Dermis microvascular lymphatic vessel endothelial cell (primary cell): ENCODE measurements at places on chromosomes 16 and 17.

DNA sequence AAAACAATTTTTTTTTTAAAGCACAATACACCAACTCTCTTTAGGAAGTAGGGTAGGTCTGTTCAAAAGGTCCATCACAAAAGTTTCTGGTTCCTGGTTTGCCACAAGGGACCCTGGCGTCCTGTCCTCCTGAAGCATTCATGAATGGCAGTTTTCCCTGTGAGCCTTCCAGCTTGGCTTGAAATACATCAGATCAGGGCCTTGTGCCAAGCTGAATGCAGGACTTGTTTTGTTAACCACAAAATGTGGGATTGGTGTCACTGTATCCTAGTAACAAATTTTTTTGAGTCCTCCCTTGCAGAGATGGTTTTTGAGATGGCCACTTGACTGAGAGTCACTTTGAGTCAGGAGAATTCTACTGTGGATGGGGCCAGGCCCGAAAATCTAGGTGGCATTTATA lies 3.9 kb downstream of the GNAO1 start:
- no peak for DNase-seq

GRCh38 chr17:83124871-83125514 lies 45.6 kb downstream of the METRNL start:
- DNase-seq: no peak

DNA sequence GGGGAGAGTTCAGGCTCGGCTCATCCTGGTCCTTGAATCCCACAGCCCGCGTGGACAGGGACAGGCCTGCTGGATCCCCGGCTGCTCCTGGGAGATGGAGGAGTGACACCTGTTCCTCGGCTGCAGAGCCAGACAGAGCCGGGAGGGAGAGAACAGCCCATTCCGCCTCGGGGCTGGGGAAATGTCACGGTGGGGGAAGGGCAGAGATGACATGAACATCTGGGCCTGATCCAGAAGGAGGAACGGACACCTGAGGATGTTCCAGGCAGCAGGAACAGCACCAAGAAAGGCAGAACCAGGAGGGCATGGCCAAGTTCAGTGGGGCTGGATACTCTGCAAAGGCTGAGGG lies 2.1 kb downstream of the ZNF764 start:
- DNase-seq: no peak

GRCh38 chr17:10186771-10187410 lies 11.5 kb downstream of the GAS7 start:
- no peak for DNase-seq
